Left lung (tissue), 14 donors: ENCODE measurements at places on chromosomes 13 and 19.
A peak's percentile ranks its signal among the peaks of the same experiment; 100 is the strongest.

DNA sequence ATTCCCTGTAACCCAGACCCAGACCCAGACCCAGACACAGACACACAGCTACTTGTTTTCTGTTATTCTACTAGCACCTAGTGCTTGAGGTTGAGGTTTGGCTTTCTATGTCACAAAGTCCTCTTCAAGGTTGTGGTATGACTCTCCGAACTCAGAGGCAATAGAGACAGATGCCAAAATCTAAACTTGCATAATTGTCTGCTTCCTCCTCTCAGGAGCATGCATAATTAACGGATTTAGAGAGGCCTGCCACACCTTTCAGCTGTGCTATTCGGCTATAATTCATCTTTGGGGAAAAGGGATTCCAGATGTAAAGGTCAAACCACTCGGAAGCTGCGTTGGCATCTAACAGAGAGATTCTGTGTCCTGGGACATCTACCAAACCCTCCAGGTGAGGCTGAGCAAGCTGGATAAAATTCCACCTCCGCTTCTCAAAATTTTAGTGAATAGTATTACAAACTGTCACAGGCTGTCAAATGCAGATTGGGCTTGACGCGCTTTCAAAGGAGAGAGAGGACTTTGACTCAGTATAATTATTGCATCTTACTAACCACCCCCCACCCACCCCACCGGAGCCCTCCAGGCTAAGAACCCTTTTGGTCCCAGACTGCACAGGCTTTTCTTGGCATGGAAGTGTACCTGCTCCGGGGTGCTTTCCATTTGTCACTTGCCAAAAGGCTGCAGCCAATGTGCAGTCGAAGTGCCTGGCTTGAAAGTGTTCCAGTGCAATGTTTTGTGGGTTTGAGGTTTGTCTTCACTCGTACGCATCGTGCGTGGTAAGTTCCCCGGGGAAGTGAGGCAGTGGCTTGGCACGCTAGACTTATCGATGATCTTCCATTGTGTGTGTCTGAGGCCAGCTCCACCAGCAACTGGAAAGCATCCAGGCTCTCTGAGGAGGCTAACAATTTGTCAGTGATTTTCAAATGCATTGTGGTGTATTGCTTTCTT lies 194.1 kb downstream of the TDRD3 start:
- DNase-seq, result no peak

- DNase-seq, result no peak
These were observed 36.1 kb downstream of the HTR2A start for GRCh38 chr13:46860722-46861121.

DNA sequence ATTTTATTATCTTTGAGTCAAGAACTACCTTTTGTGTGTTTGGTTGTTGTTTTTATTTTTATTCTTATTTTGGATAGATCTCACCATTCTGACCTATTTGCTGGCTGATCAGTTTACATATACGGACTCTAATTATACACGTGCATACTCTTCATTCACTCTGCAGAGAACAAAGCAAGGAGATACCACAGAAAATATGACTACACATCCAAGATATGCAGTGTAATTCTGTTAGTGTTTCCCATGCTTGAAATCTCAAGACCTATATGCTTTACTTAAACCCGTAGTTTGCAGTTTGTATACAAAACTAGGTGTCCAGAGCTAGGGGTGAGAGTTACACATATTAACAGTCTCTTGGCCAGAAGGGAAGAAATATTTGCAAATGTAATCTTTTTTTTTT lies 205.5 kb downstream of the DCLK1 start:
- no peak for DNase-seq

DNA sequence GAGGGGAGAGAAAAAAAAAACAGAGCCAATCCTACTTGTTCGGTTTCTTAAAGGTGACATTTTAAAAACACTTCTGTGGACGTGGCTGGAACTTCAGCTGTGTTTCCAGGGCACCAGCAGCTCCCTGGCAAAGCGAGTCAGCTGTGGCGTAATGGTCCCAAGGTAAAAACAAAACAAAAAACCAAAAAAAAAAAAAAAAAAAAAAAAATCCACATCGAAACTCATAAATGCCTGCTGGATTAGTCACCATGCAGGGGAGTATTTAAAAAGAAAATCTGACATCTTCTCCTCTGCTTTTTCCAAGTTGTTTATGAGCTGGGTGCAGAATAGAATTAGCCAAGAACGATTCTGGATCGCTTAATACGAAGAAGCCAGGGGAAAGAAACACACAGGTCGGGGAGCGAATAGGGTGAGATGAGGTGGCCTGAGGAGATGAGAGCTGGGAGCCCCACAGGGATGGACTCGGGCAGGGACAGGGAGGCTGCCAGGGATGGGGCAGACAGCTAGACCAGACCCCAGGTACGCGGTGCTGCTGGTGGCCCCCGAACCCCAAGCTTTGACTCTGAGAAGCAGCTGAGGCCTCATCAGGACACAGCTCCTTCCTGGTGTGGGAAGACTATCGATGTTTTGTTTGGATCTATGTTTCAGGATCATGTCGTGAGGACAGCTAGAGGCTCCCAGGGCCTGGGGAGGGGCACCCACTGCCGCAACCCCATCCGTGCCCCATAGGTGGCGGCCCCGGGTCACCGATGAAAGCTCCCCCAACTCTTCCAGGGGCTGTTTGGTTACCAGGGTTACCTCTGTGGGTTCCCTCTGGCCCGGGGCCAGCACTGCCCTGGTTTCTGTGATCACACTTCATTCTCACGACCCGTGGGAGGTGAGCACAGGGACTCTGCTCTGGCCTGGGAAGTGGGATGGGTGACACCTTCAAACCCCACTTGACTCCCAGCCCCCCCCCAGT lies 3.1 kb upstream of the CTXN1 start:
- peak; percentile 42 for DNase-seq

DNA sequence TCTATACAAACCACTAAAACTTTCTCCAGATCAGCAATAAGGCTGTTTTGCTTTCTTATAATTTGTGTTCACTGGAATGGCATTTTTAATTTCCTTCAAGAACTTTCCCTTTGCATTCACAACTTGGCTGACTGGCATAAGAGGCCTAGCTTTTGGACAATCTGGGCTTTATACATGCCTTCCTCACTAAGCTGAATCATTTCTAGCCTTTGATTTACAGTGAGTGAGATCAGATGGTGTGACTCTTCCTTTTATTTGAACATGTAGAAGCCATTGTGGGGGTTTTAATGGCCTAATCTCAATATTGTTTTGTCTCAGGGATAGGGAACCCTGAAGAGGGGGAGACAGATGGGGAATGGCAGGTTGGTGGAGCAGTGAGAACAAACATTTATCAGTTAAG lies 82.7 kb downstream of the FOXO1 start:
- DNase-seq, result no peak

GRCh38 chr13:19645000-19645399 lies 11.5 kb downstream of the MPHOSPH8 start:
- DNase-seq, result no peak

DNA sequence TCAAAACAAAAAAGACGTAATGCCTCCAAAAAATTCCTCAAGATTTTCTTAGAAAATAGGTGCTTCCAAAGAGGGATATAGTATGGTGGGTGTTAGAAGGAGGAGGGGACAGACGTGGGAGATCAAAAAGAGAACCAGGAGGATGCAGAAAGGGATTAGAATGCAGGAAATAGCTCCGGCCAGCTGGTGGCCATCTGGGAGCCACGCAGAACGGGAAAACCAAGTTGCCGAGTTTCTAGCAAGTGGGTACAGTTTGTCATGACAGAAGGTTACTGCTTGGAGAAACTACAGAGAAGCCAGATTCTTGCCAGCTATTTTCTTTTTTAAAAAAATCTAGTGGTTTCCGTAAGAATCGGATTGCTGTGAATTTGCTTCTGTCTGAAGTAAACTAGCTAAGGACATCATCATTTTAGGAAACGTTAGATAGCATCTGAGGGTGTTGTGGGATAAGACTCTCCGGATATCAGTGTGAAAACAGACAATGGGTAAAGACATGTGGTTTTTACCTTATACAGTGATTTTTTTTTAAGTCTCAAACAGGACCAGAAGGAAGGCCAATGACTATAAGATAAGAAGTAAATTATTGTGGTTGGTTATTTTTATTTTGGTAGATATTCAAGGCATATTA lies 104.9 kb downstream of the HSPH1 start:
- DNase-seq, result no peak

GRCh38 chr13:31909864-31910551 lies 121.6 kb upstream of the FRY start:
- no peak for DNase-seq

GRCh38 chr19:3179739-3180293 lies 1.2 kb downstream of the S1PR4 start:
- DNase-seq, result no peak

GRCh38 chr19:1014161-1015060 lies 6.5 kb downstream of the TMEM259 start:
- no peak for DNase-seq

GRCh38 chr13:64248371-64249065 lies 2832.9 kb upstream of the PCDH20 start:
- no peak for DNase-seq

DNA sequence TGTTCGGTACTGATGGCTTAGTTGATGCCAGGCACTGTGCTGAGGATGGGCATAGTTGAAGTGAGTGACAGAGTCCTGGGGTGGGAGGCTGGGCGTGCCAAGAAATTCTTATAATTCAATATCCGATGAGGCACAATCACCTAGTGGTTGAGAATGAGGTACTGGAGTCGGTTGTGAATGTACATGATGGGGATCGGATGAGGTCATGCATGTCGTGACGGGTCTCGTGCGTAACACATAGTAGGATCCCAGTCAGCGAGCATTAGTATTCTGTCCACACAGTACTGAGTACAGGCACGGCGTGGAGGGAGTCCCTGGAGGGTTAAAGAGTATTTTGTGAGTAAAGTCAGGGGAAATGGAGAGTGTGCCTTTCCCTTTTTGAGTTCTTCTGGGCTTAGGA lies 2.8 kb downstream of the SAFB start:
- DNase-seq, result no peak

DNA sequence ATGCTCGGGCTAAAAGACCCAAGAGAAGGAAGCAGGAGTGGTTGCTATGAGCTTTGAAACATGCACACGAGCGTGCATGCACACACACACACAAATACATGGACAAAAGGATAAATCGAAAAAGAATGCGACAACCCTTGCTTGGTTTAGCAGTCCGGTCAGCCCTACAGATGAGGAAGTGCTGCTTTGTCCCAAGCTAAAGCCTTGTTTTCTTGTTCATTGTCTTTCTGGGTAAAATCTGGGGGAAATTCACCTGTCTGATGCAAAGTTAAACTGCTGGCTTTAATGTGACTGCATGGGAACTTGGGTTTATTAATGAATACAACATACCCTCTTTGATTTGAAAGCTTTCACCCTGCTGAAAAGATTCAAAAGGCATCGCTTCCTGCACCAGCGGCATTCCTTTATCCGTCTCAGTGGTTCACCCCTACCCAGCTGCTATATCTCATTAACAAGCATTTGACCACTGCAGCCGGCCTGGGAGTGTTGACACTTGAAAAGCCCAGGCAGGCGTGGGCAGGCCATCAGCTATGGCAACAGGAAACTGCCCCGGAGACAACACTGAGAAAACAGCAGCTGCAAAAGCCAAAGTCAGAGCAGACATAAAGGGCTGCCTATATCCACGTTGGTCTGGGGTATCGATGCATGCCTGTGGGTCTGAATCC lies 301.7 kb downstream of the NDFIP2 start:
- peak; percentile 78 for DNase-seq

DNA sequence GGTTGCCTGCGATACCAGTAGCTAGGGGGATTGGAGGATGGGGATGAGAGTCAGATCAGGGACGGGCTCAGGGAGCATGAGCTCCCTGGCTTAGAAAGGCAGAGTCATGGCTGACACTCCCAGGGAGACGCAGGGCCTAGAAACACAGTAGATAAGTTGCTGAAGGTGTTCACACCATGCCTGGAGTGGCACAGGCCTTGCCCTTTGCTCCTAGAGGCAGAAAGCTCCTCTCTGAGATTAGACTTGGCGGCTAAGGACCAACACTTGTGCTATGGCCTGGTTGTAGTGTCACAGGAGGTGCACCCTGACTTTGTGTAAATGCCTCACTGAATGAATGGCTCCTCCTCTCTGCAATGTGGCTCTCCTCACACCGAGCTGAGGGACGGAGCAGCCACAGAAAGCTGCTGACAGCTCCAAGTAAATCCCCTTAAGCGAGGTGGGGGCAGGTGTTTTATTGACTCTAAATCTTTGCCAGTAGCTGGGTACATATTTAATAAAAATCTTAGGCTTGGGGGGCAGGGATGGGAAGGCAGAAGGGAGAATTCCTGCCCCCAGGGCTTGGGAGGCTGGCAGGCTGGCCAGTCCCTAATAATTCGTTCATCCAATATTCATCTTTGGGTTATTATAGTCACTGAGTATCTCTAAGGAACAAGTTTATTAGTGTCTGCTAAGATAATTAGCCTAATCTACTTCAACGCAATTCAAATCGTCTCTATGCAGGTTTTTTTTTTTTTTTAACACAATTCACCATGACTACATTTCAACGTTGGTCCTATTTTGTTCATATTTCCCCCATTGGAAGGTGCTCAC lies 54.9 kb downstream of the SIAH3 start:
- DNase-seq, result no peak

- peak; percentile 92 for DNase-seq
These were observed 7.7 kb downstream of the KDM4B start for GRCh38 chr19:4976401-4977298.

- no peak for DNase-seq
These were observed 161.3 kb upstream of the GPR12 start for GRCh38 chr13:26921918-26922317.

DNA sequence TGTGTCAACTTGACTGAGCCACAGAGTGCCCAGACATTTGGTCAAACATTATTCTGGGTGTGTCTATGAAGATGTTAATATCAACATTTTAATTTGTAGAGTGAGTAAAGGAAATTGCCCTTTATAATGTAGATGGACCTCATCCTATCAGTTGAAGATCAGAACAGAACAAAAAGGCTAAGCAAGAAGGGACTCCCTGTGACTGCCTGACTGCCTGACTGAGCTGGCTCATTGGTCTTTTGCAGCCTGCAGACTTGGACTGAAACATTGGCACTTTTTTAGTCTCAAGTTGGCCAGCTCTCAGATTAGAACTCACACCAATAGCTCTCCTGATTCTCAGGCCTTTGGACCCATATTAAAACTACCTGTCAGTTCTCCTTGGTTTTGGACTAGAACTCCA lies 600.4 kb upstream of the SLITRK6 start:
- DNase-seq, result no peak

DNA sequence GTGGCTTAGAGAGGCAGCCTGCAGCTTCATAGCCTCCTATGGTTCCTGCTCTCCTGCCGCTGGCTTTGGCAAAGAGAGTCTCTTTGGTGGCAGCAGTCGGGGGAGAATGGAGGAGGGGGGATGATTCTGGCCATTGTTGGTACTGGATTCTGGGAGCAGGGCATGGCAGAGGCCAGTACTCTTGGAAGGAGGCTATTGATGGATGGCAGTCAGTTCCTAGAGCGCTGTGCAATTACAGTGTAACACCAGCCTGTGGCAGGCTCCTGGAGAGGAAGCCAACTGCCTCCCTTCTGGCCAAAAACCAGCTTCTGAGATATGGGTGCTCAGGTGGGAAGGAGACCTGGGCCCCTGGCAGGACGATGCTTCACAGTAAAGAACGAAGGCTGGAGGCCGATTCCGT lies 47.9 kb upstream of the TMTC4 start:
- no peak for DNase-seq
